ENCODE measurements at places on chromosomes 5 and 9. TPM values are rescaled to one million over a fixed set of nuclear protein-coding genes. Genes with fewer than 3 reads are reported as not detected.

DNA sequence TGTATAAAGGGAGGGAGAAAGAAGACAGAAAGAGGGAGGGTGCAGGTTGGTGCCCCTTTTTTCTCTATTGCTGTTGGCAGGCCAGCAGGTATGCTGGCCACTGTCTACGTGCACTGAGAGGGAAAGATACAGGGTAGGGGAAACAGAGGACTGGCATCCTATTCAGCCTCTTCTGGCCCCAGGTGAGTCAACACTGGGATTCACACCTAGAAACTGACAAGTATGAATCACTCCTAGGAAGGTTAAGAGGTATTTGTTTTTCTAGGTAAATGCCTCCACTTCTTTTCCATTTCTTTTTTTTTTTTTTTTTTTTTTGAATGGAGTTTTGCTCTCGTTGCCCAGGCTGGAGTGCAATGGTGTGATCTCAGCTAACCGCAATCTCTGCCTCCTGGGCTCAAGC lies 2.8 kb upstream of the UBAP1 start:
- H3K27me3 ChIP-seq = no peaks in the 10 kb centered on the region
- H3K4me3 ChIP-seq = no peak overlapping the region
- no peaks in the 10 kb centered on the region for H3K4me1 ChIP-seq
- no peak for DNase-seq
- H3K36me3 ChIP-seq = no peaks in the 10 kb centered on the region

DNA sequence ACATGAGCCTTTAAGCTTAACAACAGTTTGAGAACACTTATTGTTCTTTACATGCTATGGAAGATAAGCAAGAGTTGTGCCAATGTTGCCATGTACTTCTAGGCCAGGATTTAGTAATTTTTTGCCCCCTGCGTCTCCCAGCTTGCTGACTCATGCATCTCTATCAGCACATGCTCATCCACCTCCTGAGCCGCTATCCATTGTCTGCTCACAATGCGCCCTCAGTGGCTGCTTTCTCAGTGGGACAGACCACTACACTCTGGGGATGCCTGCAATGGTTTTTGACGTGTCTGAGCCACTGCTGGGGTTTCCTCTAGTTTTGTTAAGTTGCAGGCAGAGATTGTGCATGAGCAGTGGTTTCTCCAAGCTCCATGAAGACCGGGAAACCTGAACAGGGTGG lies 50.9 kb upstream of the PHF2 start:
- no peak overlapping the region for H3K27ac ChIP-seq
- H3K36me3 ChIP-seq = peaks cover 33% of the 10 kb centered on the region
- no peaks in the 10 kb centered on the region for H3K27me3 ChIP-seq
- H3K4me3 ChIP-seq = no peak overlapping the region

DNA sequence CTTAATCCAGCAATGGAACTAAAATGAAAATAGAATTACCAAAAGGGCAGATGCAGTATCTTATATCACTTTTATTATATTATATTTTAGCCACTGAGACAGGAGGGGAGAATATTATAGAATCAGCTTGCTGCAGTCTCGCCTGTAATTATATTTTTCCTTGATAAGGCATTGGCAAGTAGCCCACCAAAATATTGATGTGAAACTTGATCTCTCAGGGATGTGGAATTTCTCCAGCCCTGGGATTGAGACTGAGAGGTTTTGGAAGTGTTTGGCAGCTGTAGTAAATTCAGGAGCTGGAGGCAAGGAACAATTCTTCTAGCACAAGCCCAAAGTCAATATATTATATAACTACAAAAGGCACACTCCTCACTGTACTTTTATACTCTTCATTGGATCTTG lies 142.1 kb upstream of the ADAMTSL1 start:
- no peaks in the 10 kb centered on the region for H3K36me3 ChIP-seq
- H3K27ac ChIP-seq = no peak overlapping the region
- H3K4me3 ChIP-seq = no peak overlapping the region
- H3K4me1 ChIP-seq = no peaks in the 10 kb centered on the region
- DNase-seq = peak; percentile 64

DNA sequence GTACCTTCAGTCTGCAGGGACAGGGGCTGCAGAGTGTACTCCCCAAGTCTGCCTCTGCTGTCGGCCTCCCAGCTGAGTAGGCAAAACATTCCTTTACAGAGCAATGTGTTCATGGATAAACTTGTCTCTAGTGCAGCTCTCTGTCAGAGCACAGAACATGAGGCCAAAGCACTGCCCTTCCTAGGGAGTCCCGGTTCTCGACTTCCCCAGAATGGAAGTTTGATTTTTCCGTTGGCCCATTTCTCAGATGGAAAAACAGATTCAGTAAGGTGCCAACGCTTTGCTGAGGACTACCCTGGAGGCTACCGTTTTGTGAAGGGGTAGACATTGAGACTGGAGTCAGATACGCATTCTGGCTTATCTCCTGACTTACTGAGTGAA lies 422 bp upstream of the TRIM32 start:
- peak overlapping the region; percentile 95 for H3K27ac ChIP-seq
- H3K27me3 ChIP-seq = no peaks in the 10 kb centered on the region
- H3K4me3 ChIP-seq = peak overlapping the region; percentile 96
- peaks cover 13% of the 10 kb centered on the region for H3K4me1 ChIP-seq
- H3K36me3 ChIP-seq = no peaks in the 10 kb centered on the region

DNA sequence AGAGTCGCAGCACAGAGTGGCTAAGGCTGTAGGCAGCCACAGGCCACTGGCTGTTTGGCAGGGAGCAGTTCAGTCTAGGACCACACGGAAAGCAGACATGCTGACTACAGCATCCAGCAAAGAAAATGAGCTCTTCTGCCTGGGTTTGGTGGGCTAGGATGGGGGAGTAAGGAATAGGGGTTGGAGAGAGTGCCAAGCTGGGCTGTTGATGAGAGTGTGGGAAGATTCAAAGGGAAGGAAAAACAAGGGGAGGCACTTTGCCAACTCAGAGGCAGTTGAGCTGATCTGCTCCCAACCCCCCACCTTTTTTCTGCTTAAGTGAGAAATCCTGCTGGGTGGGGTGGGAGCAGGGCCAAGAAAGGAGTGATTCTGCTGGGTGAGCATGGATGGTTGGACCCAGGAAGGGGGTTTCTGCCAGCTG lies 35.9 kb downstream of the SVEP1 start:
- no peak overlapping the region for H3K4me3 ChIP-seq
- DNase-seq = no peak
- H3K27ac ChIP-seq = peak overlapping the region; percentile 21
- H3K27me3 ChIP-seq = no peaks in the 10 kb centered on the region
- peaks cover 18% of the 10 kb centered on the region for H3K36me3 ChIP-seq

GRCh38 chr5:33423018-33423630 lies 17.6 kb upstream of the TARS1 start:
- no peaks in the 10 kb centered on the region for H3K36me3 ChIP-seq
- H3K4me3 ChIP-seq = no peak overlapping the region
- H3K4me1 ChIP-seq = no peaks in the 10 kb centered on the region
- H3K27ac ChIP-seq = no peak overlapping the region
- peak; percentile 73 for DNase-seq

DNA sequence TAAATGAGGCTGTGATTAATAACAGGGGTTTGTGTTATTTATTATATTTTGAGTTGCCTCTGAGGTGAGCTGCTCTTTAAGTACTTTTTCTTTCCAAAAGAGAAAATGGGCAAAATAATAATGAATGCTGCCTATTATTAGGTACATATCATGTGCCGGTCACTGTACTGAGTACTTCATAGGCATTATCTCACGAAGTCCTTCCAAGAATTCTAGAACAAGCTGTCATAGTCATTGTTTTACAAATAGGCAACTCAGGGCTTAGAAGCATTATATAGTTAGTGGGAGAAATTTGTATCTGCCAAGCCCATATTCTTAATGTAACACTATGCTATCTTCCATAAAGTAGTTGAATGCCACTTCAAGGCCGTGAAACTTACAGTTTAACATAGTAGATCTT lies 628.7 kb downstream of the CCDC171 start:
- no peak for DNase-seq
- peaks cover 5% of the 10 kb centered on the region for H3K4me1 ChIP-seq
- H3K4me3 ChIP-seq = no peak overlapping the region
- H3K36me3 ChIP-seq = no peaks in the 10 kb centered on the region

DNA sequence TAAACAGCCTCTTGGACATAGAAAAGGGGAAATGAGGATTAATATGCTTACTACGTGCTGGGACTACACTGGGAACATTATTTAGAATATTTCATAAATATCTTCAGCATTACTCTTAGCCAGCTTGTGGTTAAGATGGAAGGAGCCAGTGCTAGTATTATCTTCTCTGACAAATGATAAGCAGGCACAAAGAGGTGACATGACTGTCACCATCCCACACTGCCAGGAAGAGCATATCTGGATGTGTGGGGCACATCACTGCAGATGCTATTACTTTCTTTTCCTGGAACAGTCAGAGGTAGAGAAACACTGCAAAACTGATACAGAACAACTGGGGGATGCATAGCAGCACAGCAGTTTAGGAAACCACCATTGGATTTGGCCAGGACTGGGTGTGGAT lies 281.0 kb upstream of the TNC start:
- DNase-seq = no peak
- H3K4me1 ChIP-seq = peaks cover 4% of the 10 kb centered on the region
- no peaks in the 10 kb centered on the region for H3K27me3 ChIP-seq
- no peak overlapping the region for H3K27ac ChIP-seq
- no peaks in the 10 kb centered on the region for H3K36me3 ChIP-seq
- H3K4me3 ChIP-seq = no peak overlapping the region

DNA sequence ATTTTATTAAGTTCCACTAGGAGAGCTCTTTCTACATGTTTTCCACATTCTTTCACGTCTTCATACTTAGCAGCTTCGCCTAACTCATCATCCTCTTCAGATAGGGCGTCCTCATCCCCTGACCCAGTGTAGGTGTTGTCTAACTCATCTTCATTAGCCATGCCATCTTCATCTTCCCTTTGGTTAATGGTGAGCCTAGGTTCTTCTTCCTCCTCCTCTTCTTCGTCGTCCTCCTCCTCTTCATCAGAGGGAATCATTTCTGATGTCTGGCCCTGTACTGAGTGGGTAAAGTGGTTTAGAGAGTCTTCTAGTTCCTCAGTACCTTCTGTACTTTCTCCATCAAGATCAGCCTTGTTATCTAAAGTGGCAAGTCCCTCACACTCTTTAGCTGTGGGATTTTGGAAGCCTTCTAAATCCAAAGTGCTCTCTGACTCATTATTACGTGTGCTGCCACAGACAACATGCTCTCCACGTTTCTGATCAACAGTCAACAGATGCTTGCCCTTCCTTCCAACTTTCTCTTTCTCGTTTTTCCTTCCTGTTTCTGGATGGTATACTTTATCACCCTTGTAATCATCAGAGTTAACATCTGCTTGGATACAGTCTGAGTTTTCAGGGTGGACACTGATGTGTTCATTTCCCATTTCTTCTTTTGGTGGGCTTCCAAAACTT lies 31.1 kb downstream of the TUT7 start:
- H3K36me3 ChIP-seq = peaks cover 30% of the 10 kb centered on the region
- H3K4me3 ChIP-seq = no peak overlapping the region
- H3K27me3 ChIP-seq = no peaks in the 10 kb centered on the region
- H3K4me1 ChIP-seq = peaks cover 15% of the 10 kb centered on the region

DNA sequence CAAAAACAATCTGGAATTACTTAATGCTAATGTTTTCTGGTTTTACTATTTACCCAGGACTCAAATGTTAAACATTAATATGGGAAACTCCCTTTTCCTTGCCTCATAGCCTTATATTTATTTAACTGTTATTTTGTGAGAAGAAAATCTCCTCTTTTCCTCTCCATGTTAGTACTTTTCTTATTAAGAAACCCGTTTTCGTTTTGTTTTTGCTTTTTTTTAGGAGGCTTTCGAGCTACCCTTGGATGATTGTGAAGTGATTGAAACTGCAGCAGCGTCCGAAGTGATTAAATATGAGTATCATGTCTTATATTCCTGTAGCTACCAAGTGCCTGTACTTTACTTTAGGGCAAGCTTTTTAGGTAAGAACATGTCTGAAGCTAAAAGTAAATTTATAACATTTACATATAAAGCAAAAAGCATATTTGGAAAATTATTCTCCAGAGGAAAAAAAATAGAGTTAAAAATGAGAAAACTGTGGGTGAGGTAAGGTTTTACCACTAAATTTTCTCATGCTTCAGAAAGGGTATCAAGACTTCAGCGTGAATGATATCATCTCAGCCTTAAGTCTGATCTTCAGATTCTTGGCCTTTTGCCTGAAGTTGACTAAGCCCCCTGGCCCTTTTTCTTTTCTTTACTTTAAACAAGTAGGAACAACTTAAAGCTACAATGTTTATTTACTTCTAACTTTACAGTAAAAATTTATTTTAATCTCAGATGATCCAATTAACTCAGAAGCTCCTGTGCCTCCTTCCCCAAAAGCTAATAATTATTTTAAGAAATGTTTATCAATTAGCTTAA lies 113.8 kb downstream of the RPS23 start:
- DNase-seq = peak; percentile 95
- no peaks in the 10 kb centered on the region for H3K36me3 ChIP-seq
- H3K27me3 ChIP-seq = no peaks in the 10 kb centered on the region
- no peak overlapping the region for H3K27ac ChIP-seq

DNA sequence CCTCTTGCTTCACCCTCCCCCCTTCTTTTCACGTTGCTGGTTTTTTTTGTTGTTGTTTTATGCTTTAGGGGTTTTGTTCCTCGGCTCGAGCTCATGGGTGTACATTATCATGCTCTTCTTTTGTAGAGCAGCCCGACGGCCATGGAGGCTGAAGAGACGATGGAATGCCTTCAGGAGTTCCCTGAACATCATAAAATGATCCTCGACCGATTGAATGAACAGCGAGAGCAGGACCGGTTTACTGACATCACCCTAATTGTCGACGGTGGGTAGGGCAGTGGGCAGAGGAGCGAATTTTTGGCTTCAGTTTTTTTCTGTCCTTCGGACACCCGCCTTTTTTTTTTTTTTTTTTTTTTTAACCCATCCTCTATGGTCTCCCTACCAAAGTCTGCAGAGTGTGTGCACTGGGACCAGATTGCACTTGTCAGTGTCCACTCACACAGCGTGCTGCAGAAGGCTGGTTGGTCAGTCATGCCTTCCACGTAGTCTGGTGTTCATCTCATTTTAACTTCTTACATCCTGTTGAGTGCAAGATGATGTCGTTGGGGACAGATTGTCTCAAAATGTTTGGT lies 1.3 kb downstream of the ZNF131 start:
- H3K4me1 ChIP-seq = peaks cover 2% of the 10 kb centered on the region
- H3K4me3 ChIP-seq = peak overlapping the region; percentile 60
- H3K27me3 ChIP-seq = no peaks in the 10 kb centered on the region
- peaks cover 8% of the 10 kb centered on the region for H3K36me3 ChIP-seq
- H3K27ac ChIP-seq = peak overlapping the region; percentile 82

GRCh38 chr9:93097511-93098201 lies 1.6 kb downstream of the CARD19 start:
- no peaks in the 10 kb centered on the region for H3K36me3 ChIP-seq
- H3K4me3 ChIP-seq = peak overlapping the region; percentile 87
- peak overlapping the region; percentile 98 for H3K27ac ChIP-seq
- peak; percentile 12 for DNase-seq

- DNase-seq = no peak
- peaks cover 2% of the 10 kb centered on the region for H3K4me1 ChIP-seq
- no peaks in the 10 kb centered on the region for H3K27me3 ChIP-seq
- no peak overlapping the region for H3K27ac ChIP-seq
- no peaks in the 10 kb centered on the region for H3K36me3 ChIP-seq
- no peak overlapping the region for H3K4me3 ChIP-seq
These were observed 73.1 kb downstream of the NDUFAF2 start for GRCh38 chr5:61018062-61018461.

GRCh38 chr5:160805376-160805775 lies 46.6 kb downstream of the ATP10B start:
- no peak overlapping the region for H3K27ac ChIP-seq
- no peak overlapping the region for H3K4me3 ChIP-seq
- no peaks in the 10 kb centered on the region for H3K27me3 ChIP-seq
- no peaks in the 10 kb centered on the region for H3K4me1 ChIP-seq

HK3 gene
- not detected for total RNA-seq

CCL28 gene
- total RNA-seq = under 0.01 TPM

IRX2 gene
- 0.36 TPM for total RNA-seq

CD72 gene
- total RNA-seq = 0.36 TPM

CDKN2B gene
- total RNA-seq = 5.6 TPM

Data from IMR-90 (cell line).